Renal cortical epithelial cell (primary cell): ENCODE measurements at places on chromosomes 11 and 22.
A peak's percentile ranks its signal among the peaks of the same experiment; 100 is the strongest.

DNA sequence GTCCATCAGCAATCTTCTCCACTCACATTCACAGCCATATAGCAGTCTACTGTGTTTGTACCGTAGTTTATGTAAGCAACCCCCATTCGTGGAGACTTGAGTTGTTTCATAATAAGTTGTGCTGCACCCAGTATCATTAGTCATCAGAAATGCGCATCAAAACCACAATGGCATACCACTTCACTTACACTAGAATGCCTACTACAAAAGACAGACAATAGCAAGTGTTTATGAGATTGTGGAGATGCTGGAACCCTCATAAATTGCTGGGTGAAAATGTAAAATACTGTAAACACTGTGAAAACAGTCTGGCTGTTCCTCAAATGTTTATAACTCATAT lies 133.3 kb downstream of the ATXN10 start:
- peak; percentile 99 for DNase-seq

DNA sequence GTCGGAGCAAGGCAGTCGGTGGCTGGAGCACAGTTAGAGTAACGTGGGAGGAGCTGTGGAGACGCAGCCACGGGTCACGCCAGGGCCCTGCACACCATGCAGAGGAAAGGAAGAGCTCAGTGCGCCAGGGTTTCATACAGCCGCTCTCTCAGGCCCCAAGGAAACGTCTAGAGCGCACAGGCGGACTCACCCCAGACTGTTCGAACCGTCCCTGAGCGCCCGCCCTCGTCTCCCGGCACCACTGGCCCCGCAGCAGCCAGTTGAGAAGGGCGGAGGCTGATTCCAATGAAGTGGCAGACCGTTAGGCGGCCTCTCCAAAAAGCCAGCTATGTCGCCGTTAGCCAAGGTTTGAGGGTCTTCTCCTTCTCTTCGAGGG lies 483 bp upstream of the HYLS1 start:
- DNase-seq: peak; percentile 25

DNA sequence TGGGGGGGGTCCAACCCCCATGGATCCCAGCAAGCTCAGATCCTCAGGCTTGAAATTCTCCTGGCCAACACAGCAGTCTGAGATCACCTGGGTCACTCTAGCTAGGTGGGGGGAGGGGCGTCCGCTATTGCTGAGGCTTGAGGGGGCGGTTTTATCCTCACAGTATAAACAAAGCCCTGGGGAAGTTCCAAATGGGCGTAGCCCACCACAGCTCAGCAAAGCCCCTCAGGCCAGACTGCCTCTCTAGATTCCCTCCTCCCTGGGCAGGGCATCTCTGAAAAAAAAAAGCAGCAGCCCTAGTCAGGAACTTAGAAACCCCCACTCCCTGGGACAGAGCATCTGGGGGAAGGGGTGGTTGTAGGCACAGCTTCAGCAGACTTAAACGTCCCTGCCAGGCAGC lies 16.7 kb downstream of the TRPC6 start:
- peak; percentile 31 for DNase-seq

- peak; percentile 99 for DNase-seq
Observed at GRCh38 chr11:95877291-95877690, 46.6 kb downstream of the MTMR2 start.

GRCh38 chr11:65382033-65382803 lies at the start of gene SLC25A45:
Gene SLC25A45 (minus strand): TSS chr11:65382646. CDS start chr11:65381951, 695 bp downstream.
- DNase-seq: peak; percentile 97

GRCh38 chr11:9141186-9141585 lies 49.8 kb upstream of the SCUBE2 start:
- no peak for DNase-seq

GRCh38 chr11:76218449-76219178 lies 12.3 kb upstream of the WNT11 start:
- no peak for DNase-seq

- no peak for DNase-seq
Observed at GRCh38 chr22:38107692-38108515, 2.6 kb downstream of the BAIAP2L2 start.

DNA sequence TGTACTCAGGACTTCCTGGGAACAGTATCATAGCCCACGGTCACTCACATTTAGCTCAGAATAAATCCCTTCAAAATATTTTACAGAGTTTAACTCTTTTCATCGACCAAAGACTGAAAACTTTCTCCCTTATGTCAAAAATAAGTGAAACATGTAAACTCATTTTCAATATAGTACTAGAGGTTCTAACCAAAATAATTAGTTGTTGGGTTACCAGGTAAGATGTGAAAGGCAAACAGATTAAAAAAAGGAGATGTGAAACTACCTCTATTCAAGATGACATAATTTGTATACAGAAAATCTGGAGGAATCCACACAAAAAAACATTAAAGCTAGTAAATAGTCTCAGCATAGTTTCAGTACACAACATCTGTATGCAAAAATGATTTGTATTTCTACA lies 20.3 kb downstream of the XKR3 start:
- DNase-seq: no peak

- DNase-seq: no peak
Observed at GRCh38 chr11:67332081-67332691, 21.2 kb downstream of the POLD4 start.

DNA sequence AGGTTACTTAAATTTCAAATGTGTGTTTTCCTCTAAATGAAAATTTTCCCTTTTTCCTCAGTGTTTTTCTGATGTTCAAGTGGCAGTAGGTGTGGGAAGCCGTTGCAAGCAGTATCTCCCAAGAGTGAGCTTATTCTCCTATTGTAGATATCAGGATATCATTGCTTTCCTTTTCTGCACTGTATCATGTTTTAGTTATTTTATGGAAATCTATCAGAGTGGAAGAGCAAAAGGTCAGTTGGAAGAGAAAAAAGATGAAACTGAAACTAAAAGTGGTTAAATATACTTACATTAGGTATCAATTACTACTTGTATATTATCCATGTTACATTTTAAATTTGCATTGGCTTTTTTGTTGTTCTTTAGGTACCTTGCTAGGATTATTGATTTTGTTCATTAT lies 57.0 kb downstream of the PDE3B start:
- DNase-seq: no peak

DNA sequence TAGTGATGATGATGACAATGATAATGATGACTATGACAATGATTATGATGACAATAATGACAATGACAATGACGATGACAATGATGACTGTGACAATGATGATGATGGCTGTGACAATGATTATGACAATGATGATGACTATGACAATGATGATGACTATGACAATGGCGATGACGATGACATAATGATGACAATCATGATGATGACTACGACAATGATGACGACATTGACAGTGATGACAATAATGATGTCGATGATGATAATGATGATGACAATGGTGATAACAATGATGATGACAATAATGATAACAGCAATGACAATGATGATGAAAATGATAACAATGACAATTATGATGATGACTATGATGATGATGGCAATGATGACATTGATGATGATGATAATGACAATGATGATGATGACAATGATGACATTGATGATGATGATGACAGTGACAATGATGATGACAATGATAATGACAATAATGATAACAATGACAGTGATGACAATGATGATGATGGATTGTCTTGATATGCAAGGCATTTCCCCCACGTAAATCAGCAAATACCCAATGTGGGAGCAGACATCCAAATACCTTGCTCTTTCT lies 37.7 kb downstream of the DHCR7 start:
- no peak for DNase-seq

- peak; percentile 23 for DNase-seq
Observed at GRCh38 chr22:44963832-44964721, 45.7 kb downstream of the PHF21B start.

- DNase-seq: no peak
Observed at GRCh38 chr22:25546751-25547150, 17.7 kb upstream of the GRK3 start.

GRCh38 chr11:31664129-31664528 lies 147.0 kb downstream of the PAX6 start:
- no peak for DNase-seq

DNA sequence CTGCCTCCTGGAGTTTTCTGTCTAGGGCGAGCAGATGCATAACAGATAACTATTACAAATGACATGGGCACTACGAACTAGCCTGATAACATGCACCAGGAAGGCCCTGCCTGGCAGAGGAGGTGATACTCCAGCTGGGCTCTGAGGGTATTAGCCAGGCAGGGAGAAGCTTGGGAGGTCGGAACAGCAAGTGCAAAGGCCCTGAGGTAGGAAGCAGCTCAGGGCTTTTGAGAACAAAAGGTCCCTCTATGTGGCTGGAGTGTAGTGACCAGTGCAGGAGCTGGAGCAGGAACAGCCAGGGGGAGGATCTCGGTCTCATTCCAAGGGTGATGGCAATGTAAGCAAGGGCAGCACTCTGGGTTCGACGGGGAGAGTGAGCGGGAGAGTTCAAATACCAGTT lies 61.6 kb upstream of the TCF20 start:
- no peak for DNase-seq

DNA sequence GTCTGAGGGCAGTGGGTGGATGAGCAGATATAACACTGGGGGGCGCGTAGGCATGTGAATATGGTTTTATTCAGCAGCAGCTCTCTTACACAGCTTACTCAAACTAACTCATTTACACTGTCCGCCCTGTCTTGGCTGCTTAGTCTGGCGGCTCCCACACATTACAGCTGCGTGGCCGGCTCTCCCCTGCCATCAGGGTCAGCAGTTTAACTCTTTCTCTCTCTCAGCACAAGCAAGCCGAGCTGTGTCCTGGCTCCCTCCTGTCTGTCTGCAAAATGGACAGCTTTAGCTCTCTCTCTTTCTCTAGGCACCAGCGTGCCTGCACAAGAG lies 1310.1 kb upstream of the RAG2 start:
- DNase-seq: no peak

DNA sequence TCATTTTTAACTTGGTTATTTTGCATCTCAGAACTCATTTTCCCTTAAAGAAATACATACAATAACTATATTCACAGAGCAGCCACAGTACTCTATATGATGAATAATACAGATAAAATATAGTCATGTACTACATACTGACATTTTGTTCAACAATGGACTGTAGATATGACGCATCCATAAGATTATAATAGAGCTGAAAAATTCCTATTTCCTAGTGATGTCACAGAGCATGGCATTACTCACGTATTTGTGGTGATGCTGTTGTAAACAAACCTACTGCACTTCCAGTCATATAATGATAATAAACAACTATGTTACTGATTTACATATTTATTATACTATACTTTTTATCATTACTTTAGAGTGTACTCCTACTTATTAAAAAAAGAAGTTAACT lies 38.7 kb downstream of the NARS2 start:
- DNase-seq: no peak

DNA sequence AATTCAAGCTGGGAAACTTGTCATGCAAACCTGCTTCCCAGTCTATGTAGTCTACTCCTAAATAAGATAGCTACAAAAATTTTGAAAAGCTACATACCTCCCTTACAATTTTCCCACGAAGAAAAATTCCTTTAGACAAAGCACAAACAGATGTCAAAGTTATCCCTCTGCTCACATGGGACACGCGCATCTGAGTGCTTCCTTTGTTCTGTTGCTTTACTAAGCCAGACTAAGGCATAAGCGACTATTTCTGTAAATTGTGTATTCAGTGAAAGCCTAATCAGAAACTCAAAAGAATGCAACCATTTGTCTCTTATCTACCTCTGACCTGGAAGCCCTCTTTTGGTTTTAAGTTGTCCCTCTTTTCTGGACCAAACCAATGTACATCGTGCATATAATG lies 583.7 kb upstream of the B3GAT1 start:
- no peak for DNase-seq

DNA sequence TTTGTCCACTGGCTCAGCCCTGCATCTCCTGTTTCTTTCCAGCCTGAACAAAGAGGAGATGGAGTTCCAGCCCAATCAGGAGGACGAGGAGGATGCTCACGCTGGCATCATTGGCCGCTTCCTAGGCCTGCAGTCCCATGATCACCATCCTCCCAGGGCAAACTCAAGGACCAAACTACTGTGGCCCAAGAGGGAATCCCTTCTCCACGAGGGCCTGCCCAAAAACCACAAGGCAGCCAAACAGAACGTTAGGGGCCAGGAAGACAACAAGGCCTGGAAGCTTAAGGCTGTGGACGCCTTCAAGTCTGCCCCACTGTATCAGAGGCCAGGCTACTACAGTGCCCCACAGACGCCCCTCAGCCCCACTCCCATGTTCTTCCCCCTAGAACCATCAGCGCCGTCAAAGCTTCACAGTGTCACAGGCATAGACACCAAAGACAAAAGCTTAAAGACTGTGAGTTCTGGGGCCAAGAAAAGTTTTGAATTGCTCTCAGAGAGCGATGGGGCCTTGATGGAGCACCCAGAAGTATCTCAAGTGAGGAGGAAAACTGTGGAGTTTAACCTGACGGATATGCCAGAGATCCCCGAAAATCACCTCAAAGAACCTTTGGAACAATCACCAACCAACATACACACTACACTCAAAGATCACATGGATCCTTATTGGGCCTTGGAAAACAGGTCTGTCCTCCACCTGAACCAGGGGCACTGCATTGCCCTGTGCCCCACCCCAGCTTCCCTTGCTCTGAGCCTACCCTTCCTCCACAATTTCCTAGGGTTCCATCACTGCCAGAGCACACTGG lies 5.0 kb downstream of the FTH1 start:
- DNase-seq: peak; percentile 50

DNA sequence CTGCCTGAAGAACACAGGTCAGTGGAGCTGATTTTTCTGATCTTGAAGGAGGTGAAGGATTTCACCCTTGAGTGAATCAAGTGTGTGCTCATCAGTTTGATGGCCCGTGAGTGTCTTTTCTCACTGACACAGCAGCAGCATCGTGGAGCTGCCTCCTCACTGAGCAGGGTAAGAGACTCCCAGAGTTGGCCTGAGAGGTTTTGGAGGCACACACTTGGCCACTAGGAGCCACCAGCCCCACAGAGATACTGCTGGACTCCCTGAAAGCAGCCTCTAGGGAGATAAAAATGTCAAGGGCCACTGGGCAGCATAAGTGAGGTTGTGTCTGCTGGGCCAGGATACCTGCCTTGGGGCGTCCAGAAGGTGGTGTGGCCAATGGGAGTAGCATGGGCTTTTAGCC lies 245.4 kb downstream of the GRIK4 start:
- no peak for DNase-seq

- DNase-seq: no peak
Observed at GRCh38 chr22:49012712-49013395, 814.8 kb downstream of the BRD1 start.

DNA sequence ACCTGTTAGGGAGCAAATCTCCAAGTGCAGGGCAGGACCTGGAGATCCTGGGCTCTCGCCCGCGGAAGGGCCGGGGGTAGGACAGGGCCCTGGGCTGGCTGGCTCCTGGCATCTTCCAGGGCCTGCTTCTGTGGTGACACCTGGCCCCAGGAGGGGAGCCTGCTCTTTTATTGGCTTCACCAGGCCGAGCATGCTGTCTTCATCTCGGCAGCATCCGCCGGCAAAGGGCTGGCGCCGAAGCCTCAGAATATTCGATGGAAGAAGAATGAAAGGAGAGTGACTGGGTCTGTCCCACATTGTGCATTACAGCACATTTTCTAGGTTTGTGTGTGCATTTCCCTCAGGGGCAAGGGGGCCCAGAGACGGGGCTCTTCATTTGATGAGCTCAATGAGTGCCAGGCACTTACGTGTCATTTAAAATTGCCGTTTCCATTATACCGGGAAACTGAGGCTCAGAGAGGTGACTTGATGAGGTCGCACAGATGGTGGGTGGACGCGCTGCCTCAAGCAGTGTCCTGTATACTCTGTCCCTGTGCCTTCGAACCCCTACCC lies 70.0 kb downstream of the RBX1 start:
- no peak for DNase-seq

- no peak for DNase-seq
Observed at GRCh38 chr11:45876401-45876800, 9.1 kb upstream of the MAPK8IP1 start.

GRCh38 chr22:38467438-38467903 lies 425 bp upstream of the KDELR3 start:
- DNase-seq: no peak
